ENCODE measurements at places on chromosomes 16 and 17. TPM values are rescaled to one million over a fixed set of nuclear protein-coding genes. Genes with fewer than 3 reads are reported as not detected.

The MYH8 gene
- total RNA-seq = not detected

The NME4 gene
- 175 TPM for total RNA-seq

The C16orf87 gene
- total RNA-seq = 6.5 TPM

The PRRT2 gene
- 0.16 TPM for total RNA-seq

The RBFOX1 gene
- not detected for total RNA-seq
